ENCODE measurements at places on chromosomes 7 and 10.

DNA sequence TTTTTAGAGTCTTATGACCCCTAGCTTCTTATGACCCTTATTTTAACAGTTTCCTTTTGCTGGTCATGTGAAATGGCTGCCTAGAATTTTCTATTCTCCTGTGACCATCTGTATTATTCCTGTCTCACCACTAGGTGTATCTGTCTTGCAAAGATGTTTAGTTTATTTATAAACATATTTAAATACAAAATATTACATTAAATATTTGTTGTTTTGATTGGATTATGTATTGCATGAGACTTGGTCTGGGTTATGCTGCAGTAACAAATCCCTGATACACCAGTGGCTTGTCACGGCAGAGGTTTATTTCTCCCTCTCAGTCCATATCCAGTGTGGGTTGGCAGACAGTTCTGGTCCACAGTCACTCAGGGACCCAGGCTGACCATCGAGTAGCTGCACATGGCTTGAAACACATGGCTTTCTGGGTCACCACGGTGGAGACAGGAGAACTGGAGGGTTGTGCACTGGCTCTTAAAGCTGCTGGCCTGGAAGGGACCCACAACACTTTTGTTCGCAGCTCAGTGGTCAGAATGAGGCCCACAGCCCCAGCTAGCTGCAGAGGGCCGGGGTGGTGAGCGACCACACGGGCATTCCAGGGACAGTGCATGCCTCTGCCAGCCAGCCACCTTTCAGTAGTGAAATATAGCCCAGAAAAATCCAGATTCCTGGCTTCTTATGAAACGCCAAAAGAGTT, 7.4 kb downstream of the RASSF4 start:
- DNase-seq: no peak

DNA sequence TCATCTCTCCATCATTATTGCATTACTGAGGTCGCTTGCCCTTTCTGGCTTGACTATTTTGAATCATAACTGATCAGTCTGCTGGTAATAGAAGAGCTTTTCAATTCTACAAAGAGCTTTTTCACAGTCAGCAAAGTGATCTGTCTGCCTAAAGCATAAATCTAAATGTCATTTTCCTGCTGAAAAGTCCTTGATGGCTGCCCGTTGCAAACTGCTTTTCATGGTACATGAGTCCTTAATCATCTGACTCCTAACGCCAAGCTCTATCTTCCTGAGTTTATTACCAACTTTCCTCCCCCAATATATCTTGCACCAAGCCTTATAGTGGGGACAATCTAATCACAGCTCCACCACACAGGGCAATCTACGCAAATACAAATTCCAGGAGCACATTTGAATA, 39.8 kb downstream of the THSD7A start:
- DNase-seq: no peak

DNA sequence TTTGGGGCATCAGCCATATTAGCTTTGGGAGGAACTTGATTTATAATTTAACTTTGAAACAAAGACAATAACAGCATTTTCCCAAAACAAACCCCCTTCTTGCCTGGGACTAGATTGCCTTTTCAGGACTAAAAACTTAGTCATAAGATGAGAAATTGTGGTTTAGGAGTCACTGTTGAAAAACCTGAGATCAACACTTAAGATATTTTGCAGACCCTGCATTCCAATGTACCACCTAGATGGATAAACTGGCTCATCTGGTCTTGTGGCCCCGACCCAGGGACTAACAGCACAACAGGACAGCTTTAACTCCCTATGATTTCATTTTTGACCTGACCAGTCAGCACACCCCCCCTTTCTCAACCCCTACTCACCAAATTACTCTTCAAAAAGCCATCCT, 1165.4 kb downstream of the XPNPEP1 start:
- DNase-seq: no peak

GRCh38 chr7:110762546-110763225, 328.2 kb upstream of the LRRN3 start:
- DNase-seq: no peak

- DNase-seq: no peak
Observed at GRCh38 chr10:121171825-121172787, 320.9 kb downstream of the WDR11 start.

GRCh38 chr7:44184206-44184872, 4.9 kb downstream of the GCK start:
- peak; percentile 92 for DNase-seq

- no peak for DNase-seq
Observed at GRCh38 chr7:23894892-23895569, 185.0 kb downstream of the STK31 start.

GRCh38 chr10:5662708-5663579, 3.5 kb downstream of the ASB13 start:
- no peak for DNase-seq

All from H4 (cell line).